ENCODE measurements at places on chromosomes 6 and 20.

GRCh38 chr20:53098621-53099020, 126.5 kb downstream of the TSHZ2 start:
- no peak for DNase-seq

- no peak for DNase-seq
Measured at GRCh38 chr6:143967706-143968376, 40.2 kb downstream of the PLAGL1 start.

- DNase-seq, result no peak
Measured at GRCh38 chr6:38514399-38514798, 125.3 kb downstream of the BTBD9 start.

DNA sequence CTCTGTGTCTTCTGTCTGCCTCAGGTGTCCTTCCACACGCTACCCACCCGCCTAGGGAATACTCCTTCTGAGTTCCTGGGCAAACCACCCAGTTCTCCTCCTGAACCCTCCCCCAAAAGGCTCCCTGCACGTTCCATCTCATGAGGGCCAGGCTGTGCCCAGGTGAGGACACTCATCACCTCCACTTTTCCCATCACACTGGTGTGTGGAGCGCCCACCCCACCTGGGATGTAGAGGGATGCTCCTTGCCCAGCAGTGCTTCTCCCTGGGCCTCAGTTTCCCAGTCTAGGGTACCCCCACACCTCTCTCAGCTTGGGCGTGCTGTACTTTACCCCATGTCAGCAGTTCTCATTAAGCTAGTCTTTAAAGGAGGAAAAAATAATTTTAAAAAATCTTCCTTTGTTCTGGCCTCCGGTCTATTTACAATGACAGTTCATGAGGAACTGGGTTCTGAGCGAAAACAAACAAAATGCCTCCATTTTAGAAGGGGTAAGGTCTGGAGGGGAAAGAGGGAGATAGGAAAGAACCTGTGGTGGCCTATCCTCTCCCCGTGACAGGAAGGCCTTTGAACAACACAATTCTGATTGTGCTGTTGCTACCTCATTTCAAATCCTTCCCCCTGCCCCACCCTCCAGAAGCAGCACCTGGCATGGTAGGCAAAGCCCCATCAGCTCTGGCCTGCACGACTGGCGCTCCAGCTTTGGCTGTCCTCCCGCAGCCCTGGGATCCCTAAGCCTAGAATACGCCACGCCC, 1.7 kb upstream of the C20orf203 start:
- DNase-seq, result no peak

- DNase-seq, result no peak
Measured at GRCh38 chr20:38812709-38813573, 7.4 kb downstream of the PPP1R16B start.

- DNase-seq, result no peak
Measured at GRCh38 chr20:32229251-32229747, 21.6 kb downstream of the POFUT1 start.

GRCh38 chr20:33061658-33062028, 7.9 kb downstream of the BPIFB3 start:
- DNase-seq, result no peak

DNA sequence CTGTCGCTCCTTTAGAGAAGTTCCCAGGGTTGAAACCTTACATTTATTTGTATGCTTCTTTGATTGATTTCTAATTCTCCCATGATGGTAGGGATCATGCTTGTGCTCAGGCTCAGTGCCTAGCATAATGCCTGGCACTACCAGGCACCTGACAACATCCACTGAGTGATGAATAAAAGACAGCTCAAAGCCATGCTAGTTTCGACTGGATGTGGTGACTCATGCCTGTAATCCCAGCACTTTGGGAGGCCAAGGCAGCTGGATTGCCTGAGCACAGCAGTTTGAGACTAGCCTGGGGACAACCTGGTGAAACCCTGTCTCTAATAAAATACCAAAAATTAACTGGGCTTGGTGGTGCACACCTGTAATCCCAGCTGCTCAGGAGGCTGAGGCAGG, 11.6 kb upstream of the CD164 start:
- DNase-seq, result no peak

DNA sequence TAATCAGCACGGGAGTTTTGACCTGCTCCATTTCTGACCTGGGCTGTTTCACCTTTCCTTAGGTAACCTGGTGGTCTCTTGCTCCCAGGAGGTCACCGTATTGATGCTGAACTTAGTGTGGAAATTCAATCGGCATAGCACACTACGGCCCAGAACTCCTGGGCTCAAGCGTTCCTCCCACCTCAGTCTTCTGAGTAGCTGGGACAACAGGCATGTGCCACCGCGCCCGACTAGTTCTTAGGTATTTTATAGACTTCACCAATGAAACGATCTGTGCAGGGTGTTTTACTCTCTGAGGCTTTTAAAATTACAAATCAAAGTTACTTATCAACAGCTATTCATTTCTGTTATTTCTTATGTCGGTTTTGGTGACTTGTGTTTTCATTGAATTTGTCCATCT, 42.1 kb downstream of the ATG5 start:
- peak; percentile 11 for DNase-seq

DNA sequence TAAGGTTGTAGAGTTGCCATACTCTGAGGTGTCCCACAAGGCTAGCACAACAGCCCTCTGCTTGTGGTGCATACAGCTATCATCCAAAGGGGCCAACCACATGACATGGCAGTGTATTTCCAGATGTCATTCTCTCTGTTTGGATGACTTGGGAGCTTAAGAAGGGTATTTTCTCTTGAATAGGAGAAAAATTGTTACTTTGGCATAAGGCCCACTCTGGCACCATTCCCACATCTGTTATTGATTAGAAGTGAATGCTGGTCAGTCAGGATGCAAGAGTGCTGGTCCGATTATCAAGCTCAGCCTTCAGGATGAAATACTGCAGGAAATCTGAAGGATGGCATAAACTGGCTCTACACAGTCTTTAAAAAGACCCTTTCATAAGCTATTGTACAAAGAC, 83.6 kb upstream of the C20orf144 start:
- DNase-seq, result no peak

- DNase-seq, result peak; percentile 40
Measured at GRCh38 chr6:38262026-38262425, 377.7 kb downstream of the BTBD9 start.

DNA sequence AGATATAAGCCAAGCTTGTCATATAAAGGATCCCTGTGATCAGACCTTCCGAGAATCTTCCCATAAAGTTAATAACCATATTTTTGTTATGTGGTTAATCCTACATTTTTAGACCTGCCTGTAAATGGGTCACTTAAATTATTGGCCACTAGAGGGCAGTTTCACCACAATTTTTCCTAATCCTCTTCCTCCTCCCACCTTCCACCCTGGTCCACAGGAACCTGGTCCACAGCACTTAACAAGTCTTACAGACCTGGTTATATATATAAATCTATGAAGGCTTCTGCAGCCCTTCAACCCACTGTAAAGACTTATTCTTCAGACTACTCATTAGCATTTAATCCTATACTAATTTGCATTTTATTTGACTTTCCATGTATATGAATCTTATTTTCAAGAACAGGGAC, 28.3 kb downstream of the MRS2 start:
- DNase-seq, result no peak

DNA sequence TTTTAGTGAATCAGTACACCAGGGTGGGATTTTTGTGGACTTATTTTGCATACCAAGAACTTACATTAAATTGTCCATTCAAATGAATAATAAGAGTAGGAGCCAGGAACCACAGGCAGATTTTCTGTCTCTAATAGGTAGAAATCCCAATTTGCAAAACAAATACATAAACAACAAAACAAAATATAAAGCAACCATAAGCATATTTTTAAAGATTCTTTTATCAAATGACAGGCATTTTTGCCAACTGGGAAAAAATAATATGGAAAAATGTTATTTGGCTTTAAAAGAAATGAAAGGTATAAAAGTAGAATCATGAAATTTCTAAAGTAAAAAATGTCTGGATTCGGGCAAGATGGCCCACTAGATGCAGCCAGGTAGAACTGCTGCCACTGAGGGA, 71.2 kb upstream of the PDE7B start:
- no peak for DNase-seq

- no peak for DNase-seq
Measured at GRCh38 chr6:149140137-149140909, 177.2 kb upstream of the TAB2 start.

DNA sequence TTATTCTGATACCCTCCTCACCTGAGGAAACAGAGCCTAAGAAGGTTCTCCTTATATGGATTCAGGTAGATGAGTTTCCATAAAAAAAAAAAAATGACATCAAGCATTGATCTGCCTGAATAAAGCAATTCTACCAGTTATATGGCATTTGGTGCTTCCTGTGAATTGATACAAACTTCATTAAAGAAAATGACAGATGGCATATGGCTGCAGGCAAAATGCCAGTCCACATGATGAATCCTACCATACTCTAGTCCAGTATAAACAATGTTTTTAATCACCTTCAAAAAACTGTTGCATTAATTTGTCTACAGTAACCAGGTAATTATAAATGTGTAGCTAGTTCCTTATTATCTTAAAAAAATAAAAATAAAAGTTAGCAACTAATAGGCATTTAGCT, 559.2 kb upstream of the FLRT3 start:
- no peak for DNase-seq

DNA sequence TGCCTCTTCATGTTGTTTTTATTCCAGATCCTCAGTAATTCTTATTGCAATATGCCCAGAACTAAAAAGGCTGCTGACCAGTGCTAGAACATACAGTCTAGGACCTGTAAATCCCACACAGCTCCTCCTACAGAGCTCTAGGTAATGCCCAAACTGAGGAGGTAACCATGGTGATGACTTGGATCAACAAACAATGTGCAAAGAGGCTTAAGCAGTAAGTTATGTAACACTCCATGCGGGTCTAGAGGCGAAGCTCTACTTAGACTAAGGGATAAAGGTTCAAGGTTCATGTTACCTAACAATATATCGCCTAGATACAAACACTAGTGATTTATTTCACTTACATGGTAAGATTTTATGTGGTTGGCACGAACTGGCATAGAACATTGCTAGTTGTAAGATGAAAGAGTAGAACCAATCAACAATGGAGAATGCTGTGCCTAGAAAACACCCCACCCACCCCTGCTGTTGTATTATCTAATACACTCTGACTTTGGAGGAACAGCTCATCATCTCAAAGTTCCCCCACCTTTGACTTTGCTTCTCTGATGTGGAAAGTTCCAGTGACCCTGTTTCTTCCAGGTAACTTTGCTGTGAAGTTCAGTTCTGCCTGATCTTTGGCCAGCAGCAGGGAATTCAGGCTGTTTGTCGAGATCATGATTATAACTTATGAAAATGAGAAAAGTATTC, 242.4 kb downstream of the ALDH8A1 start:
- DNase-seq, result no peak

DNA sequence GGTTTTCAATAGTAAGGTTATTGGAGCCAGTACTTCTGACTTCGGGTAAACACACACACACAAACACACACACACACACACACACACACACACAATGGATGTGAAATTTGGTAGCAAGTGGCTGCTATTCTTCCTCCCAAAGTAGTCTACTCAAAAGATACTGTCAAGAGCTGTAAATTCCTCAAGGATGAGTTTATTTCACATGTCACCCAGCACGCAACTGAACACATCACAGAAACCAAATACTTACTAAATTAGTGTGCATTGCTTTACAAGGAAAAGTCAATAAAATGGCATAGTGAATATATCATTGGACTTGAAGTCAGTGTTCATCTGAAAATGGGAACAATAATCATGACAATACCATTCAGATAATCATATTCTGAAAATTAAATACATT, 32.9 kb downstream of the MMUT start:
- DNase-seq, result no peak

- no peak for DNase-seq
Measured at GRCh38 chr6:168996356-168996625, 257.4 kb downstream of the THBS2 start.

GRCh38 chr6:107083047-107083768, 32.1 kb downstream of the BEND3 start:
- no peak for DNase-seq

DNA sequence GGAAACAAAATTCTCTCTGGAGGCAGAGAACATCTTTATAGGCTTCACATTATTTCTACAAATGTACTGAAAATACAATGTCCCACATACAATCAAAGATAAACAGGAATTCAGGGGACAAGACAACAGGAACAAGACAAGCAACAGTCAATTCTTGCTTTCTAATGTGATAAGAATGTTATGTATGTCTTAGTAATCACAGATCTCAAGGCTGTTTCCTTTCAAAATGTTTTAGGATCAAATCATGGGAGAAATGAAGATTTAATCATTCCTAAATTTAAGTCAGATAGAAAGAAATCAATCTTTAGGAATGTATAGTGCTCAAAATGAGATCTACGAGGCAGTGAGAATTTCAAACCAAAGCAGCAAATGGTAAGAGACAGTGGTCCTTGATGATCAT, 32.1 kb downstream of the NEDD9 start:
- DNase-seq, result no peak

GRCh38 chr20:49713753-49714712, at the start of gene B4GALT5:
Gene B4GALT5, minus strand, starts transcription at chr20:49713878. Its CDS starts 188 bp downstream, at chr20:49713690.
- peak; percentile 84 for DNase-seq

- no peak for DNase-seq
Measured at GRCh38 chr6:143652841-143653331, 24.9 kb upstream of the PHACTR2 start.

DNA sequence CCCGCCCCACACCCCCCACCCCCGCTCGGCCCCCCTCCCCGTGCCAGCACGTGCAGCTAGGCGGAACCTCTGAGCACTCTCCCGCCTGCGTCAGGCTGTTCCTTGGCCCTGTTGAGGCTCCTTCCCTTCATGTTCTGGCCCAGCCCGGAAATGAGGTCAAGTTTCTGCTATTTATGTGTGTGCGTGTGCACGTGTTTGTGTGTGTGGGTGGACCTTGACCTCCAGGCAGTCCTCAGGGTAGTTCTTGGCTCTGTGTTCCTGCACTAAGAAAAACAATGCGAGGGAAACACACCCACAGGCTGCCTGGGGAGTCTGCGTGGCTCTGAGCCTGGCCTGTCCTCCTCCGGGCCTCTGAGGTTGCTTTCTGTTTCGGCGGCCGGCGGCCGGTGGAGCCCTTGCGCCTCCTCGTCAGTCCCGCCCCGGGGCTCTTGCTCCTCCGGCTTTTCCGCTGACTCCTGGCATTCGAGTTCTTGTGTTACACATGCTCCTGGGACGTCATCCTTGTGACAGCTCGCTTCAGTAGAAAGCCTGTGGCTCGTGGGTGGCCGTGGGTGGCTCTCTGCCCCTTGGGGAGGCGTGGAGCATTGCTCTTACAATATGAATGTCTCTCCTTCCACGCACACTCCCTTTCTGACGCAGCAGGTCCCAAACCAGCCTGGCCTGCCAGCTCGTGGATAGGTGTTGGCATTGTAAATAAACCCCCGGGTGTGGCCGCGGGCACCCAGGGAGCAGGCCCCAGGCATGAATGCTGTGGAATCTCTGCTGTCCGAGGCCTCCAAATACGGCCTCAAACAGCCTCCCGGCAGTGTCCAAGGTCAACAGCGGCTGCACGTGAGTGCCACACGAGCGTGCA, 10.0 kb downstream of the SLCO4A1 start:
- DNase-seq, result peak; percentile 89

- peak; percentile 1 for DNase-seq
Measured at GRCh38 chr6:135002229-135002844, 52.3 kb downstream of the HBS1L start.

DNA sequence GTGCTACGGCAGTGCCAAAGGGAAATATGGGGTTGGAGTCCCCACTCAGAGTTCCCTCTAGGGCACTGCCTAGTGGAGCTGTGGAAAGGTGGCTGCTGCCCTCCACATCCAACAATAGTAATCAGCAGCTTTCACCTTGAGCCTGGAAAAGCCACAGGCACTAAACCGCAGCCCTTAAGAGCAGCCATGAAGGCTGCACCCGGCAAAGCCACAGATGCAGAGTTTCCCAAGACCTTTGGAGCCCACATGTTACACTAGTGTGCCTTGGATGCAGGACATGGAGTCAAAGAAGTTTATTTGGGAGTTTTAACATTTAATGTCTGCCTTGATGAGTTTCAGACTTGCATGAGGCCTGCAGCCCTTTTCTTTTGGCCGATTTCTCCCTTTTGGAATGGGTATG, 91.4 kb upstream of the HSF2 start:
- no peak for DNase-seq
